ENCODE measurements at places on chromosomes 3 and 15. TPM values are rescaled to one million over a fixed set of nuclear protein-coding genes. Genes with fewer than 3 reads are reported as not detected.

P3H2 gene
- 0.64 TPM for total RNA-seq

CDHR4 gene
- not detected for total RNA-seq

CCDC13 gene
- 0.35 TPM for total RNA-seq

MYL3 gene
- not detected for total RNA-seq

PLSCR2 gene
- total RNA-seq: 0.38 TPM

KNG1 gene
- total RNA-seq: not detected

LYSMD2 gene
- total RNA-seq: 8.1 TPM

ZIC1 gene
- total RNA-seq: not detected

SLC4A7 gene
- 48.0 TPM for total RNA-seq

ZPLD1 gene
- not detected for total RNA-seq

TMEM158 gene
- total RNA-seq: 0.40 TPM

LRRC2 gene
- total RNA-seq: not detected
